ENCODE measurements at places on chromosomes 13 and 19. TPM values are rescaled to one million over a fixed set of nuclear protein-coding genes. Genes with fewer than 3 reads are reported as not detected.

DNA sequence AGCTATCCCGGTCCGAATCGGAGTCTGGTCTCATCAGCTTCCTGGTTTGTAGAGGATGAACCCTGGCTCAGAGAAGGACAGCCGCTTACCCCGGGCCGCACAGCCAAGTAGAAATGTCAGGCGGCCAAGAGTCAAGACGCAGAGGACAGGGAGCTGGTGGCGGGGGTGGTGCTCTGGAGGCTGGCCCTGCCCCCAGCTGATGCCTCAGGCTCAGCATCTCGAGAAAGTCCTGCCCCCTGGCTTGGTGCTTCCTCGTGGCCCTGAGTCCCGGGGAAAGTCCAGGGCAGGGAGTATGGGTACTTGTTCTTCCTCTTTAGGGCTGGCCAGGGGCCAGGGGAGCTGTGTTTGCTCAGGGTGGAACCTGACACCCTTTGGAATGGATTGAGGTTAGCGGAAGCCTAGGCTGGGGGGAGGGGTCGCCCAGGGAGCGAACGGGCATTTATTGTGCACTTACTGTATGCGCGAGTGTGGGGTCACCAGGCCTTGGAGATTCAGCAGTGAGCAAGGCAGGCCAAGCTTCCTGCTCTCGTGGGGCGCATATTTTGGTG lies 2.2 kb downstream of the TJP3 start:
- peaks cover 5% of the 10 kb centered on the region for H3K4me1 ChIP-seq
- no peak overlapping the region for H3K27ac ChIP-seq
- H3K27me3 ChIP-seq, result peaks cover 3% of the 10 kb centered on the region
- H3K36me3 ChIP-seq, result no peaks in the 10 kb centered on the region
- no peak overlapping the region for H3K4me3 ChIP-seq

GRCh38 chr19:28297036-28297435 lies 915.9 kb downstream of the UQCRFS1 start:
- no peaks in the 10 kb centered on the region for H3K4me1 ChIP-seq
- no peak for DNase-seq
- H3K27me3 ChIP-seq, result no peaks in the 10 kb centered on the region
- H3K27ac ChIP-seq, result no peak overlapping the region
- no peaks in the 10 kb centered on the region for H3K36me3 ChIP-seq

ZNF526 gene
- total RNA-seq, result 4.6 TPM

DNA sequence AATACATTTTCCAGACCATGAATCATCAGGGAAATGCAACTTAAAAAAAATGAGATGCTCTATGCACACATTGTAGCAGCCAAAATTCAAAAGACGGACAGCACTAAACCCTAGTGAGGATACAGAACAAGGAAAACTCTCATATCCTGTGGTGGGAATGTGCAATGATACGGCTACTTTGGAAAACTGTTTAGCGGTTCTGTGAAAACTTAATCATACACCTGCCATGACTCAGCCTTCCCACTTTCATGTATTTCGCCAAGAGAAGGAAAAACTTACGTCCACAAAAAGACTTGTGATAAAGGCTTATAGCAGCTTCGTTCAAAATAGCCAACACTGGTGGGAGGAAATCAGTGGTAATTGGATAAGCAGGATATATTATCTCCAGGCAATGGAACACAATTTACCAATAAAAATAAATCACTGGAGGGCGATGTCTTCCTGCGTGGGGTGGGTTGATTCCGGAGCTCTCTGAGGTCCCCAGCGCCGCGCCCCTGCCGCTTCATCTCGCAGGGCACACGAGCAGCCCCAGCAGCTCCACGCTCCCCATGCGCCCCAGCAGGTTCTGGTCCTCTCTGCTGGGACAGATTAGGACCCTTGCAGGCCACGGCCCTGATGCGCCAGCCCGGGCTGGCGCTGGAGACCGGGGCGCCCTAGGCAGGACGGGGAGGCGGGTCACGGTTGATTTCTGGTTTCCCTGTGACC lies 97.2 kb upstream of the ARHGEF7 start:
- H3K27me3 ChIP-seq, result no peaks in the 10 kb centered on the region
- no peak for DNase-seq
- H3K27ac ChIP-seq, result no peak overlapping the region
- no peaks in the 10 kb centered on the region for H3K4me1 ChIP-seq
- H3K36me3 ChIP-seq, result no peaks in the 10 kb centered on the region
- H3K4me3 ChIP-seq, result no peak overlapping the region

DNA sequence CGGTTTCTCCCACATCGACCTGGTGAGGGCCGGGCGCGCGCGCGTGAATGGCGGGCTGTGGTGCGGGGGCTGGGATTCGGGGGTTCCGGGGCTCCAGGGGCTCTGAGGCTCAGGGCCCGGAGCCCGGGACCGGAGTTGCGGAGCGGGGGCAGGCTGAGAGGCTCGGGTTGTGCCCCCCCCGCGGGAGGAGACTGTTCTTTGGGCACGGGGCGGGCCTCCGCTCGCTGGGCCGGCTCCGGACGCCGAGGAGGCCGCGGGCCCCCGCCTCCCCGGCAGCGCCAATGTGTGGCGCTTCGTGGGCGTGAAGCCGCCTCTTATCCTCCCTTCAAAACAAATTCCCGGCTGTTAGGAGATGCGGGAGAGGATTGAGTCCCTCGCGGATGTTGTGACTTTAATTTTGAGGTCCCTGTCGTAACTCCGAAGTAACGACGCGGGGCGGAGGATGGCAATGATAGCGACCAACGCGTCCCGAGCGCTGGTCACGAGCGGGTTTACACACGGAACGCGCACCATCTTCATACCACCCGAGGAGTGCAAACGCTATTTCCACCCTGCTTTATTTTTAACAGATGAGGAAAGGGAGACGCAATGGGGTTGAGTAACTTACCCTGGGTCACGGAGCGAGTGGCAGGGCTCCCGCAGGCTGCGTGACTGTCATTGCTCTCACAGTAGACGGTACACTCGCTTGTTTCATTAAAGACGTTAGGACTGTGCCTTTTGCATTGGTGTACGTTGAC lies 536 bp downstream of the UBA2 start:
- H3K27me3 ChIP-seq, result no peaks in the 10 kb centered on the region
- H3K27ac ChIP-seq, result peak overlapping the region; percentile 91
- peak; percentile 65 for DNase-seq
- peaks cover 50% of the 10 kb centered on the region for H3K4me1 ChIP-seq
- peaks cover 20% of the 10 kb centered on the region for H3K36me3 ChIP-seq
- H3K4me3 ChIP-seq, result peak overlapping the region; percentile 76

DNA sequence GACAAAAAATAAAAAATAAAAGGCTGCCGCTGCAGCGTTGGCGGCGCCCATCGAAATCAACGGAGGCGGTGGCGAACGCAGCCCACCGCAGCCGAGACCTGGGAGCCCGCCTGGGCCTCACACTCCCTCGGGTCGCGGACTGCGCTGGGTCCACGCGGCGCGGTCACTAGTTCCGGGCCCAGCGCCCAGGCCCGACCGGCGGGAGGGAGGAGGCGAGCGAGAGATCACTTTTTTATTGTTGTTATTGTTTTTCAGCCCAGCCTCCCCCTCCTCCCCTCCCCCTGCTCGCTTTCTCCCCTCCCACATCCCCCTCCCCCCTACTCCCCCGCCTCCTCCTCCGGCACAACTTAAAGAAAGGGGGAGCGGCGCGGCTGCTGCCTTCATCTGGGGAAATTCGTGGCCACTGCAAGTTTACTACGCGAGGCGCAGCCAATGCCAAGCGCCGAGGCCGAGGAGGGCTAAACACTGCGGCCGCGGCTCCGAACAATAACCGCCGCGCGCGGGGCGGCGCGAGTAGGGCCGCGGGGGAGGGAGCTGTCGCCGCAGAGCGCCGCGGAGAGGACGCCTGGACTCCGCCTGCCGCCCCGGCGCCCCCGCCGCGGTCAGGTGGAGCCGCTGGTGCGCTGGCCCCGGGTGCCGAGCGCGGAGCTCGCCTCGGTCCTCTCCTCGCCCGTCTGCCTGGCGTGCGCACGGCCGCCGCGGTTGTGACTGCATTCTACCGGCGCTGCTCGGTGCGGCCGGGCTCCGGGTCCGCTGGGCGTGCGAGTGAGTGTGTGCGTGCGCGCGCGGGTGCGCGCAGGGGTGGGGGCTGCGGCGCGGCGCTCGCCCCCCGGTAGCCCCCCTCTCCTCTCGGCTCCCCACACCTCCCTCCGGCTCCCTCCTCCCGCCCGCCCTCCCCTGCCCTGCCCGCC lies 505 bp upstream of the ZIC2 start:
- H3K4me3 ChIP-seq, result peak overlapping the region; percentile 43
- no peak for DNase-seq
- peaks cover 42% of the 10 kb centered on the region for H3K4me1 ChIP-seq
- H3K36me3 ChIP-seq, result no peaks in the 10 kb centered on the region
- no peak overlapping the region for H3K27ac ChIP-seq

DNA sequence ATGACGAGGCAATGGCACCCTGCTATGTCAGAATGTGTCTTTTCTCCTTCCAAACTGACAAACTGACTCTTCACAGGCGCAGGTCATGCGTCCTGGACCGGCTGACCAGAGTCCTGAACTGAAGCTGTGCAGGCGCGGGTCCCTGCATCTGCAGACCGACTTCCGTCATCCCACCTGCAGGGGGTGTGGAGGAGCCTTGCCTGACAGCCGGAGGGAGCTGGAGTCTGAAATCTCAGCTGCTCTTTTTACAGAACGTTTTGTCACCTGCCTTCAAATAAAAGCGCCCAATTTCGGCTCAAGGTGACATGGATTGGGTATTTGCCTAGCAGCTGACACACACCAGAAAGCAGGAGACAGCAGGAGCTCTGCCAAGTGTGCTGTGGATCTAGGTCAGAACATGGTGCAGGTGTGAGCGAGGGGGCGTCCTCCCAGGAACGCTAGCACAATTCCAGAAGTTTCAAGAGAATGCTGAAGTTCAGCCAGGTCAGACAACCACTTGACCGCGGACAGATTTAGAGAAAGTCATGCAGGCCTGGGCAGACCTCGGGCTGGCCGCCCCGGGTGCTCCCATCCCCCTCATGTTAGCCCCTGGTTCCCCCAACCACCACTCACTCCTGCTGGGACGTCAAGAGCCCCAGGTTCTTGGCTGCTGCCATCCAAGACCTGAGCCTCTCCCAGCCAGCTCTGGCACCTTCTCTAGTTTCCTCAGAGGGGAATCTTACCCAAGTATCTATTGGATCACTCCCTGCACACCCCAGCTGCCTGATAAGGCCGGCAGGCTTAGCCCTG lies 32.8 kb downstream of the ELL start:
- DNase-seq, result no peak
- no peaks in the 10 kb centered on the region for H3K36me3 ChIP-seq
- peak overlapping the region; percentile 44 for H3K27ac ChIP-seq
- H3K27me3 ChIP-seq, result no peaks in the 10 kb centered on the region
- peaks cover 56% of the 10 kb centered on the region for H3K4me1 ChIP-seq

DNA sequence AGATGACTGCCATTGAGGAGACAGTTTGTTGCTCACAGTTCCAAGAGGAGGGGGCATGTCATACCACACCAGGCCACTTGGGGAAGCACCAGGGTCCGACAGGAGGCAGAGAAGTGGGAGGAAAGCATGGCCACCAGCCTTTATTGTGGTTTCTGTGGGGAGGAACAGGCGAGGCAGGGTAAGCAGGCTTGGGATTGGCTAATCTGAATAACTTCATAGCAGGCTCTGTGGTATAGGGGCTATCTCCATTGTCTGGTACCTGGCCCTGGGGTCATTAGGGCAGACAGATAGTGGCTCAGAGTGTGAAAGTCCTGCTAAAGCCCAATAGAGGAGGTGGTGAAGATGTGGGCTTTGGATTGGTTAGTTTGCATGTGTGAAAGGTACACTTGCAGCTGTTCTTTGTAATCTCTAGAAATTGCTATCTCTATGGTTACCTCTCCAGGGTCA lies 35.5 kb downstream of the CBY2 start:
- no peak for DNase-seq
- H3K4me3 ChIP-seq, result no peak overlapping the region
- H3K27me3 ChIP-seq, result no peaks in the 10 kb centered on the region
- no peaks in the 10 kb centered on the region for H3K4me1 ChIP-seq
- H3K36me3 ChIP-seq, result no peaks in the 10 kb centered on the region

DNA sequence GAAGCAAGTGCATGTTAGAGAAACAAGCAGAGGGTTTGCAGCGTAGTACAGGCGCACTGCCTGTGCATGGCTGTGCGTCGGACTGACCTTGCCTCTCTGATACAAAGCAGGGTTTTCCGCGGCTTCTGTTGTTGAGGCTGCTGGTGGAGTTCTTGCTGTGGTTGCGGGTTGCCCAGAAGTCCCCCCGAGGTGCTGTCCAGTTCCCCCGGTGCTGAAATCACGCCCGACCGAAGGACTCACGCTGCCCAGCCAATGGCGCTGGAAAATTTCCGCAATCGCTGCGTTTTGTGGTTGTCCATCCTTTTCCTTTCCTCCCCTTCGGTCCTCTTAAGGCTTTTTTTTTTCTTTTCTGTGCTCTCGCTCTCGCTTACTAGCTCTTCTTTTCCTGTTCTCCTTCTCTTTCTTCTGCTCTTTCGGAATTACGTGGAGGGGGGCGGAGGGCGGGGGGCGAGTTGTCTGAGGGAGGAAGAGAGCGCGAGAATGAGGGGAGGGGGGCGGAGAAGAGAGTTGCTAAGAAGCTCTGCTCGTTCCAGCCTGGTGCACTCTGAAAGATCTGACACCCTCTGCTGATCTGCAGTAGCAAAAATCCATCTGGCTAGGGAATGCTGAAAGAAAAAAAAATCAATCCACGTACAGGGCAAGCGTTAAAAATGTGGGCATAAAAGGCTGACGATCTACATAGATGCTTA lies at the start of gene SLITRK1:
Gene SLITRK1, minus strand, starts transcription at position 558 of the 689 bp plus-strand sequence. CDS start 967 bp downstream, outside the sequence.
- peaks cover 38% of the 10 kb centered on the region for H3K4me1 ChIP-seq
- peaks cover 68% of the 10 kb centered on the region for H3K27me3 ChIP-seq
- no peak within 1 kb of the TSS for H3K27ac ChIP-seq
- DNase-seq, result no peak

DNA sequence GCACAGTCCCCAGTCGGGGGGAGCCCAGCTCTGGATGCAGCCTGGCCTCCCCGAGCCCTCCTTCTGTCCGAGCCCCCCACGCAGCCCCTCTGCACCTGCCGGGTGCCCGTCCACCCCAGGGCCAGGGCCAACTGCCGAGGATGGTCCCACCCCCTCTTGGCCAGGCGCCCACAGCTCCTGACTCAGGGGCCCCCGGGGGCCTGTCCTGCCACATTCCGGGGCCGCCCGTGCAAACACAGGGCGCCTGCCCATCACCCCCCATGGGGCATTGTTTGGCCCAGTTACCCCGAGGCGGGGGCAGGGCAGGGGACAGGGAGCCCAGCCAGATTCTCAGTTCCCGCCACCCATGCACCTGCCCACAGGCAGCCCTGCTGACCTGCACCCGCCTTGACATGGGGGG lies 5.3 kb upstream of the TCF3 start:
- H3K27me3 ChIP-seq, result no peaks in the 10 kb centered on the region
- H3K27ac ChIP-seq, result no peak overlapping the region
- H3K4me3 ChIP-seq, result no peak overlapping the region
- H3K4me1 ChIP-seq, result peaks cover 6% of the 10 kb centered on the region
- no peaks in the 10 kb centered on the region for H3K36me3 ChIP-seq

BBC3 gene
- 3.1 TPM for total RNA-seq
